ENCODE measurements at places on chromosomes 4 and X.

- no peak for DNase-seq
These were observed 44.1 kb downstream of the AFM start for GRCh38 chr4:73525611-73526010.

DNA sequence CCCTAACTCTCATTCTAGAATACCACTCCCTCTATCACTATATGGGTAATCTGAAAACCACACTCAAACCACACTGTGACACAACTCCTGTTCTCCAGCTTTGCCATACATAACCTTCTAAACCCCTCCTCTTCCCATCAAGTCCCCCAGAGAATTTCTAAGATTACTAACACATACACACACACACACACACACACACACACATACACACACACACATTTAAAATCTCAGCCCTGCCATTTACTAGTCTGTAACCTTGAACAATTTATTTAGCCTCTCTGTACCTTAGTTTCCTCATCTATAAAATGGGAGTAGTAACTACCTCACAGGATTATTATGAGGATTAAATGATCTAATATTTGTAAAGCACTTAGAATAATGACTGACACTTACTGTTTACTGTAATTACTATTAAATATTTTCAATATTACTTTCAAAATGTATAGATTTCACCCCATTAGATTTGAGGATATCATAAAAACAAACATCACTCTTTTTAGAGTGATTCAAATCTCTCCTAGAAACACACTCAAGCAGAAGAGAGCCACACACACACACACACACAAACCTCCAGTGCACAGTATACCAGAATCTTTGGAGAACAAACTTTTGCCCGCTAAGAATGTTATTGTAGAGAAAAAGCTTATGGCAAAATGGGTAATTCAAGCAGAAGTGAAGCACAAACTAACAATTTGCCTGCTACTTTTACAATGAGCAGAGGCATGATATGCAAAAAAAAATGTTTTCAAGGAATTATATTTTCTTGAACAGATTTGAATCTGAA, 3.8 kb downstream of the ANKRD50 start:
- no peak for DNase-seq

GRCh38 chr4:61251129-61251528, 51.0 kb downstream of the ADGRL3 start:
- no peak for DNase-seq

GRCh38 chrX:3299636-3300035, 46.8 kb downstream of the MXRA5 start:
- DNase-seq: no peak

DNA sequence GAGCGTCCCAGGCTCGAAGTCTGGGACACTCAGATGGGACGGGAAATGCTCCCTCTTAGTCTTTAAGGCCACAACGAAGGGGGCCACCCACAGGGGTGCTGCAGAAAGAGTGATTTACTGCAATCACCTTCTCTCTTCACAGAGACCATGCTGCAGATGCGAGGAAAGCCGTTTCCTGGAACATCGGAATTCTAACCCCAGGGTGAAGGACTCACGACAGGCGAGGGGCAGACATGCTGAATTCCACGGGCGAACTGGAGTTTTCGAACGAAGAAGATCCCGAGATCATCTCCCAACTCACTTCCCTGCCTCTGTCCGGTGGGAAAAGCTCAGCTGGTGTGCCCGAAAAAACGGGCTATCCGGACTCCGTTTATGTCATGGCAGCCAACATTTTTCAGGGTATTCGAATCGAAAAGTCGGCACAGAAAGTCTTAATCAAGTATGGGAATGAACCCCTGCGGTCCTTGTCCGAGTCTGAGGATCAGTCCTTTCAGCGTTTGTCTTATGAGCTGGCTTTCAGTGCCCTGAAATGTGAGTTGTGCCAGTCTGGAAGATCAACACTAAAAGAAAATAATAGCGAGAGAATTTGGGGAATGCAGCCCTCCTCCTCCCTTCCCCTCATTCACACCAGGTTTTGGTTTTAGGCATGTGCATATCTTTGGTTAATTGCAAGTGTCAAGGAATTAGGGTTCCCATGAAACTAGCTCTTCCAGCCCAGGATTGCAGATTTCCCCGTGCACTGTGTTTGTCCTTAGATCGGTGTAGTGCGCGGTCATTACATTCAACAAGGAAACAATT, 905 bp downstream of the NSUN7 start:
- DNase-seq: no peak
